Fibroblast of skin of left biceps (primary cell): ENCODE measurements at places on chromosomes 3 and 15.

DNA sequence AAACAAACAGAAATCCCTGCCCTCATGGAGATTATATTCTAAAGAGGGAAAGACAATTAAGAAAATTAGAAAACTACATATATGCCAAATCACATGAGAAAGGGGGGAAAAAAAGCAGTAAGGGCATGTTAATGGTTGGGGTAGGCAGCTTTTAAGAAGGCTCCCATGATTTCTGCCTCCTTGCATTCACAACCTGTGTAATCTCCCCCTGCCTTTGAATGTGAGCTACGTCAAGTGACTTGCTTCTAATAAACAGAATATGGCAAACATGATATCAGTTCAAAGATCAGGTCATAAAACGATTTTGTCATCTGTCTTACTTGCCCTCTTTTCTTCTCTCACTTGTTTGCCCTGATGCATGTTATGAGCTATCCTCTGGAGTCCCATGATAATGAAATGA lies 673.6 kb upstream of the ADAMTS9 start:
- no peak for DNase-seq

GRCh38 chr3:197027896-197028727 lies 1.5 kb downstream of the MELTF start:
- DNase-seq, result no peak

- DNase-seq, result no peak
These were observed 169.1 kb downstream of the TPRG1 start for GRCh38 chr3:189340680-189341460.

- DNase-seq, result no peak
These were observed 73.9 kb downstream of the CPN2 start for GRCh38 chr3:194277104-194277785.
